ENCODE measurements at places on chromosomes 16 and 17. TPM values are rescaled to one million over a fixed set of nuclear protein-coding genes. Genes with fewer than 3 reads are reported as not detected.

SOST gene
- not detected for total RNA-seq

MEOX1 gene
- 9.4 TPM for total RNA-seq

SLC6A4 gene
- 0.12 TPM for total RNA-seq

KRTAP17-1 gene
- total RNA-seq = not detected

OR4D1 gene
- total RNA-seq = not detected

HP gene
- total RNA-seq = 192 TPM

MT1A gene
- total RNA-seq = 19.0 TPM

WFIKKN1 gene
- total RNA-seq = 0.50 TPM

CCL13 gene
- 6.4 TPM for total RNA-seq

OR3A3 gene
- not detected for total RNA-seq

SEPTIN12 gene
- not detected for total RNA-seq

- DNase-seq = no peak
These were observed 75.5 kb downstream of the RAP1GAP2 start for GRCh38 chr17:2871720-2872119.

DNA sequence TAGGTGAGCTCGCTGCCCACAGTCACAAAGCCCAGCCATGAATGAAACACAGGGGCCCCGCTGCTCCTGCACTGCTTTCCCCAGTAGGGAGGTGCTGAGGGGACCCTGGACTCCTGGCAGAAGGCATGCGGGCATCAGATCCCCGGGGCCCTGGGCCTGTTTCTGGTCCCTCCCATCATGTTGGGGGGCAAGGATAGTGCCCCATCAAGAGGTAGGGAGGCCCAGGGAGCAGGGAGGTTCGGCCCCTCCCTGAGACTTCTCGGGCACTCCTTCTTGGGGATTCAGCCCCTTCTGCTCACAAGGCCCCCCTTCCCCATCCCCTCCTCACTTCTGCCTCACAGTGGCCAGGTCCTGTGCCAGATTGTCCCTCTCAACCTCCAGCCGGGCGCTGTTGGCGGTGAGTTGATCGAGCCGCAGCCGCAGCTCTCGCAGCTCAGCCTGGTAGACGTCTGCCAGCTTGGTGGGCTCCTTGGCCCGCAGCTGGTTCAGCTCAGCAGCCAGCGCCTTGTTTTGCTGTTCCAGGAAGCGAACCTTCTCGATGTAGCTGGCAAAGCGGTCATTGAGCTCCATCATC is 515 bp downstream of the GFAP start:
- DNase-seq = no peak

- DNase-seq = no peak
These were observed 19.8 kb downstream of the MIEF2 start for GRCh38 chr17:18280249-18280648.

DNA sequence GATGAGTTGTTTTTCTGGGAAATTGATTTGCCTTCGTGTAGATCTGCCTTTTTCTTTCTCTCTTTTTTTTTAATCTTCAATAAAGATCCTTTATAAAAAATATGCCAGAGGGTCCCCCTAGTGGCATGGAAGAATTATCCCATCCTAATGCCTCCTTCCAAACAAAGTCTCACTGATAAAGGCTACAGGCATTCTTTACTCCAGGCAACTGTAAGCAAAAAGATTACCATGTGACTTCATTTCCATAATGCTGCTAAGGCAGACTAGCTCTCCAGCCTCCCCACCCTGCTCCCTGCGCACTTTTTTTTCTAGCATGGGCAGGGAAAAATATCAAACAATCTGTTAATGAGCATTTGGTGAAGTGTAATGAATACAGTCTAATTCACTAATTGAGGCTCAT is 220.2 kb upstream of the CDH8 start:
- no peak for DNase-seq

GRCh38 chr16:8998108-8998507 is 34.4 kb upstream of the USP7 start:
- no peak for DNase-seq

DNA sequence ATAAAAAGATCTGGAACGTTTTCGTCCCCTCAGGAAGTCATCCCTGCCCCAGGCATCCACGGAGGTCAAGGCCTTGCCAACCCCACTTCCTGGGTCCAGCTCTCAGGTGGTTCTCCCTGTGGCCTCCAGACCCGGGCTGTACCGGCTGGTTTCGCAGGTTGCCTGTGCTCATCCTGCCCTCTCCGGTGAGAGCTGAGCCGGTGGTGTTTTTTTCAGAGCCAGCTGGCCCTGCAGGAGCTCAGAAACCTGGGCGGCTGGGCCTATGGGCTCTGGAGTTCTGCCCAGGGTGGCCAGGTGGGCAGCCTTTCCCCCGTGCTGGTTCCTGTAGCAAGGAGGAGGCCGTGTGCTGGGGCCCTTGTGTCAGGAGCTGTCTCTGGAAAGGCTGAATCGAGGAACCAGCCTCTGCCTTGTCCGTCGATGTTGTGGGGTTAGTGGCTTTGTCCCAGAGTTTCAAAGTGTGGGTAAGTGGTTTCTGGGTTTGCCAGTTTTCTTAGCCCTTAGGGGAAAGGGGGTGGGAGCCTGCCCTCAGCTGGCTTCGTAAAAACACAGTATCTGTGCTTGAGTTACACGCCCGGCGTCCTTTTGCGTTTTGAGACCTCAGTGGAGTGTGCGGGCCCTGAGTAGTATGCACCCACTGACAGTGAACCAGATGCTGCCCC is 23.6 kb downstream of the C16orf90 start:
- no peak for DNase-seq

- no peak for DNase-seq
These were observed 6.8 kb downstream of the MYO1D start for GRCh38 chr17:32870027-32870670.

DNA sequence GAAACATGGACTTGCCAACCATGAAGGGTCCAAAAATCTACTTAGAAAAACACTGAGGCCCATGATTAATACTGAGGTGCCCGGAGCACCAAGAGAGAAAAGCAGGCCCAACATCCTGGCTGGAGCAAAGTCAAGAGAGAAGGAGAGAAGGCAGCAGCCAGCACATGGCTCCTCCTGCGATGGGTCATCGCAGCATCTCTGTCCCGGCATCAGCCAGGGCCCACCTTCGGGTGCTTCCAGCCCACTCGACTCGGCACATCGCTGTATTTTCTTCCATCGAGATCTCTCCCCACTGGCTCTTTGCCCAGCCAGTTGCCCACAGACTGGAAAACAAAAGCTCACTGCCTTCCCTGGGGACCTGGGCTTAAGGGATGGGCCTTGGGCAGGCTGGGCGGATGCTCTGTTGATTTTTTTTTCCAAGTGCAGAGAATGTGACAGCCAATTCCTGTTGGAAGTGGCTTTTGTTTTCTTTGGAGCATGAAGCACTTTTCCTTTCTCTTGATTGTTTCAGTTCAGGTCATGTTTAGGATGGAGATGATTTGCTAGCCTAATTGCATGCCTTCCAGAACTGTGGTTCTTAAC is 58.1 kb downstream of the CYB5B start:
- peak; percentile 87 for DNase-seq

DNA sequence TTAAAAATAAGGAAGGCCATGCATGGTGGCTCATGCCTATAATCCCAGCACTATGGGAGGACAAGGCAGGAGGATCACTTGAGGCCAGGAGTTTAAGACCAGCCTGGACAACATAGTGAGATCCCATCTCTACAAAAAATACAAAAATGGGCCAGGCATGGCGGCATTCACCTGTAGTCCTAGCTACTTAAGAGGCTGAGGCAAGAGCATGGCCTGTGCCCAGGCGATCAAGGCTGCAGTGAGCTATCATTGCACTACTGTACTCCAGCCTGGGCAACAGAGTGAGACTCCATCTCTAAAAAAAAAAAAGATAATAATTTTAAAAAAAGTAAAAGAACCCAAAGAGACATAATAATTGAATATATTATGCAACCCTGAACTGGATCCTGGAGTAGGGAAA is 83.6 kb upstream of the ZNF423 start:
- no peak for DNase-seq

DNA sequence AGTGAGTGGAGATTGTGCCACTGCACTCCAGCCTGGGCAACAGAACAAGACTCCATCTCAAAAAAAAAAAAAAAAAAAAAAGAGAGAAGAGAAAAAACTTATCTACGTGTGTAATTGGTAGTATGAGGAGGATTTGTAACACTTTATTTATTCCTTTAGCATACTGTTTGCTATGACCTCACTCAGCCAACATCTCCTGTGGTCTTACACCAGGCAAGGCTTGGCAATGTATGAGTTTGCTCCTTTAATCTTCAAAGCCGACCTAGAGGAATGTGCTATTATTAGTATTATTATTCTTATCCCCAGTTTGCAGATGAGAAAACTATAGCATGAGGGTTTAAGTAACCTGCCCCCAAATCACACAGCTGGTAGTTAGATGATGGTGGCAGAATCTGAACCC is 35.8 kb upstream of the HAPSTR1 start:
- DNase-seq = no peak

All from left cardiac atrium (tissue), 4 donors.